DMS79 treated with DMSO at 0.1 percent for 48 hours (cell line): ENCODE measurements at places on chromosomes 1 and 21.

DNA sequence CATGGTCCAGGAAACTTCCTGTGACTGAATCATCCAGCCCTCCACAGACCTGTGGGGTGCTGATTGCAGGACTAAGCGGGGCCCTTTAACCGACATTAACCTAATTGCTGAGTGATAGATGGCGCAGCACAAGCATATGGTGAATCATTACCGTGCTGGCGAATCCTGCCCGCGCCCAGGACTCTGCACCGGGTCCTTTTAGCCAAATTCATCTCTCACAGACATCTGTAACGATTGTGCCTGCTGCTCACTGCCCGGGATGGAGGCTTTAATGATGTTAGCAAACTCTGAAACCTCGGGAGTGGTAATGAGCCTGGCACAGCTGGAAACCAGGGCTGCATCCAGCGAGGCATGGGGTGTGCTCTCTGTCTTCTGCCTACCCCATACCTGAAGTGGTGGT lies 147.3 kb upstream of the CD34 start:
- DNase-seq, result no peak

- DNase-seq, result no peak
These were observed 35.1 kb upstream of the GRIK3 start for GRCh38 chr1:37069406-37069805.

DNA sequence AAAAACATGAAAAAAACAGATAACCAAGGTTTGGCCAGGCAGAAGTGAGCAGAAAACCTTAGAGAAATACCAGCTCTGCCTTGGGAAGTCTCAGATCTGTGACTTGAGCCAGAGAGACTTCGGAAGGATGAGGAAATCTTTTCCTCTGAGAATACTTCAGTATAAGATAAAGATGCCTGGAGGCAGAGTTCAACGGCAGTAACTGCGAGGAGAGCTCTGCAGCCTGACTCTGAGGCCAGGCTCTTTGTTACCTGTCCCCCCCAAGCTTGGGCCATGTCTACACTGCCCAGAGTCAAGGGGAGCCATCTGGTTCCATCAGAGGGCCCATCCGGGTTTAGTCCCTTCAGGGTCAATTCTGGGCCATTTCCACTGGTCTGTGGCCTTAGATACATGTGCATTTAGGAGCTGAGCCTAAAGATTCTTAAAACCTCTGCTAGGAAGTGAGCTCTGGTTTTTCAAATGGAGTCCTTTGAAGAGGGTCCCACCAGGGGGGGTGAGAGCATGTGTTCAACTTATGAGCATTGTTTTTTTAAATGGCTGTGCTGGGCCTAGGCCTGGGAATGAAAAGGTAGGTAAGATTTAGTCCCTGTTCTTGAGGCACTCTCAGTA lies 8.7 kb downstream of the KIRREL1 start:
- DNase-seq, result no peak

- DNase-seq, result no peak
These were observed 26.3 kb downstream of the ADAM30 start for GRCh38 chr1:119869995-119870394.

- no peak for DNase-seq
These were observed 101.9 kb upstream of the C1orf21 start for GRCh38 chr1:184284900-184285299.

- DNase-seq, result no peak
These were observed 141.4 kb downstream of the RUNX1 start for GRCh38 chr21:34907461-34908418.

GRCh38 chr1:232627645-232628334 lies 2.1 kb downstream of the SIPA1L2 start:
- DNase-seq, result peak; percentile 88

- no peak for DNase-seq
These were observed 4.7 kb downstream of the BTBD19 start for GRCh38 chr1:44812822-44813543.

GRCh38 chr1:220347654-220348175 lies 75.5 kb upstream of the RAB3GAP2 start:
- DNase-seq, result peak; percentile 86

DNA sequence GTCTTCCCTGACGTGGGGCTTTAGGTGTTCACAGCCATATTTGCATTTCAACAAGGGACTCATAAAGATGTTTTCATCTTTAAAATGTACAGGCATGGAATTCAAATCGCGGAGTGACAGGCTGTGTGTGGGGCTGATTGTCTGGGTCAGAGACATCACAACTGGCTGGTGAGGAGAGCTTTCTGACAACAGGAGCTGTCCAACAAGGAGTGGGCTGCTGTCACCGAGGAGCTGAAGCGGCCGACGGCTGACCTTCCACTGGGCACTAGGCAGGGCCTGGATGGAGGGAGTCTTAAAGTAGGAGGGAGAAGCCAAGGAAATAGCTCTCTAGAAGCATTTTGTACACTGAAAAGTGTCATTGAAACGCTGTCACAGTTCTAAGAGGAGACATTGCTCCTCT lies 30.5 kb upstream of the SCMH1 start:
- no peak for DNase-seq

- no peak for DNase-seq
These were observed 41.8 kb downstream of the ZNF281 start for GRCh38 chr1:200367841-200368534.

DNA sequence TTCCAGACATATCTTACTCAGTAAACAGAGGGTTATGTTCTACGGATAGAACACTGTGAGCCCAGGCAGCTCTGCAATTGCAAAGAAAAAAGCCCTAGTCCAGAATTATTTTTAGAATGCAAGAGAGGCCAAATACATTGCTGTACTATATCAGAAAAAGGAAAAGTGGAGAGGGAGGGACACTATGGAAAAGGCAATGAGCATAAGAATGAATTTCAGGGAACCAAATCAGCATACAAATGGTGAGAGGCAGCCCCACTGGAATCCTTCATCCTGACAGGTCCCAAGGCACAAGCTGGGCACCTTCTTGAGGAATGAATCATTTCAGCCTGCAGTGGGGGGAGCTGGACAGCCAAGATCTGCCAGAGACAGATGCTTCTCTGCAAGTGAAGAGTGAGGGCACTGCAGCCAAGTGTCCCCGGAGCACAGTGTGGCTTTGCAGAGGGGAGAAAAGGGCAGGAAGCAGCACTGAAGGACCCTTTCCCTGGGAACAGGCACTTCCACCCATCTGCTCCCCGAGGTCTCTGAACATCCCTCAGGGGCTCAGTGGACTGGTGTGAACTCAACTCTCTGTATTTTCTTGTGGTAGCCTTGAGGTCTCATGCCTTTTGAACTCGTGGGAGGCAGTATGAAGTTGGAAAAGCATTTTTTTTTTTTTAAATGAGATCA lies 115.6 kb downstream of the XCL2 start:
- DNase-seq, result no peak

- no peak for DNase-seq
These were observed 338.3 kb downstream of the LTN1 start for GRCh38 chr21:28654406-28654805.

GRCh38 chr1:110608247-110608646 lies 2.1 kb upstream of the KCNA2 start:
- no peak for DNase-seq
